Right renal pelvis (tissue), 4 donors: ENCODE measurements at places on chromosomes 7 and 10. TPM values are rescaled to one million over a fixed set of nuclear protein-coding genes. Genes with fewer than 3 reads are reported as not detected.

DNA sequence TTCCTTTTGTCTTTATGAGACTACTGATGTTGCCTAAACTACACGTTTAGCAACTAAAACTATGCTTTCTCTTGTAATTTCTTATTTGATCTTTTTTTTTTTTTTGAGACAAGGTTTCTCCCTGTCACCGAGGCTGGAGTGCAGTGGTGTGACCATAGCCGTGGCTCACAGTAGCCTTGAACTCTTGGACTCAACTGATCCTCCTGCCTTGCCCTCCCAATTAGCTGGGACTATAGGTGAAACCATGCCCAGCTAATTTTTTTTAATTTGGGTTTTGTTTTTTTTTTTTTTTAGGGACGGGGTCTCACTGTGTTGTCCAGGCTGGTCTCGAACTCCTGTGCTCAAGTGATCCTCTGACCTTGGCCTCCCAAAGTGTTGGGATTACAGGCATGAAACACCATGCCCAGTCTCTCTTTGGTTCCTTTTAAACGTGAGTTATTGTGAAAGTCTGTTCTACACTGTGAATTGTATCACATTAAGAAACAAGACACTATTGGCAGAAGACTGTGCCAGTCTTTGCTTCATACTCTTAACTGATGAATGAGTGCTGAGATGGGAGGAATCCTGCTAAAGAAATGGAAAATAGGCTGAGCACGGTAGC is 6.4 kb downstream of the TMEM248 start:
- DNase-seq, result no peak

GRCh38 chr7:30514177-30514576 is 9.5 kb upstream of the GGCT start:
- DNase-seq, result no peak

- DNase-seq, result peak; percentile 51
Observed at GRCh38 chr10:122019414-122019975, 30.5 kb downstream of the TACC2 start.

DNA sequence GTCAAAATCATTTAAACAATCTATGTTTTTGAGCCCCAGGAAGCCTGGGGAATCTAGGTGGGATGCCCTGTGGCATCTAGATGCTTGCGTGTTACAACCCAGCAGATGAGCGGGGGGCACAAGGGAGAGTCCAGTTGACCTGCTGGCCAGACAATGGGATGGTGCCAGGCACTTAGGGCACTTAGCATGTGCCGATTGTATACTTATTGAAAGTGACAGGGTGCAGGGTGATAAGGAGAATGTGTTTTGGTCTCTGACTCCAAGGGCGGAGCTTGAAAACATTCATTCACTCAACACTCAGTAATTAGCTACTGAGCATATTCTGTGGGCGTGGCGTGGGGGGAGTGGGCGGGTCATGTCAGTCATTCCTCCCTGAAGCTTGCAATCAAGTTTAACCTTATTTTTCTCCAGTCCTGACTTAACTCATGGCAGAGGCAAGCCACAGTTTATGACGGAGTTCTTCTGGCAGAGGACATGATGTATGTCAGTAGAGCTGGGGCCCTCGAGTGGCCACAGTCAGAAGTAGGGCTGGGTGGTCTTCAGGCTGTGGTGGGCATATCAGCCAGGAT is 115.1 kb downstream of the PRKCQ start:
- DNase-seq, result no peak

DNA sequence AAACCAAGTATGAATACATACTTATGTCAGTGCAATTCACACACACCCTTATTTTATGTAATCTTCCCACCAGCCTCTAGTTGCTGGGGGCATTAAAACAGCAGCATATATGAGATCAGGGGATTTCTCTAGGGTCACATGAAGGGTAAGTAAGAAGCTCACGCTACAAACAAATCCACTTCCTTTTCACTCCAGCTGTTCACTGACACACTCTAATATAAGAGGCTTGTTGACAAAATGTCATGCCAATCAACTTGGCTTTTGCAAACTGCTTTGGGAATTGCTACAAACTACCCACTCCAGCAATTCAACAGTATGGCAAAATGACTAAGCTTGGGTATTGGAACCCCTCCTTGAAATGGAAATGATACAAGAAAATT is 10.3 kb downstream of the FAM3C start:
- DNase-seq, result no peak

CNNM1 gene
- polyA plus RNA-seq, result 1.7 TPM

DNA sequence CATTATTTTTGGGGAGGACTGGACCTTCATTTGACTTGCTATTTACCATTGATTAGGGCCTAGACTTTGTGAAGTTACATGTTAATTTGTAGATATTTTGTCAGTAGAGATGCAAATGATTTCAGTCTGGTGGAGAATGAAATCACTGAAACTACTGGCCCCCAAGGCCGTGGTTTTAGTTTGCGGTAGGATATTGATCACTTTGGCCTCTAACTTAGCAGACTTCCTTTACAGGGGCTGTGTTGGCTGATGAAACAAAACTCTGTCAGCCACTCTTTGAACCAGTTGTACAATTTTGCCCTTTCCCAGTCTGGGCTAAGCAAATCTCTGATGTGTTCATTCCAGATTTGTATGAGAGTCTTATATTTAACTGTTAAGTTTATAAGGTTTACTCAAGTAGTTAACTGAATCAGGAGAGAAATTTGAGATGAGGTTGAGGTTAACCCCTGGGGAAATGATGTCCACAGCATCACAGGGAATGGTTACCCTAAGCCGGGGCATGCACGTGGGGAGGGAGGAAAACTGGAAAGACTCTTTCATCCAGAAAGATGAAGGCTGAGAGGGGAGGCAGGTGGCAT is 105.7 kb upstream of the INSIG1 start:
- DNase-seq, result no peak

RSPH10B2 gene
- polyA plus RNA-seq, result not detected

TBC1D12 gene
- polyA plus RNA-seq, result 26.9 TPM

SORCS1 gene
- polyA plus RNA-seq, result 21.1 TPM

EN2 gene
- polyA plus RNA-seq, result 0.20 TPM

ENTPD7 gene
- 21.3 TPM for polyA plus RNA-seq

- DNase-seq, result no peak
Observed at GRCh38 chr10:35910234-35910633, 268.1 kb upstream of the FZD8 start.

DNA sequence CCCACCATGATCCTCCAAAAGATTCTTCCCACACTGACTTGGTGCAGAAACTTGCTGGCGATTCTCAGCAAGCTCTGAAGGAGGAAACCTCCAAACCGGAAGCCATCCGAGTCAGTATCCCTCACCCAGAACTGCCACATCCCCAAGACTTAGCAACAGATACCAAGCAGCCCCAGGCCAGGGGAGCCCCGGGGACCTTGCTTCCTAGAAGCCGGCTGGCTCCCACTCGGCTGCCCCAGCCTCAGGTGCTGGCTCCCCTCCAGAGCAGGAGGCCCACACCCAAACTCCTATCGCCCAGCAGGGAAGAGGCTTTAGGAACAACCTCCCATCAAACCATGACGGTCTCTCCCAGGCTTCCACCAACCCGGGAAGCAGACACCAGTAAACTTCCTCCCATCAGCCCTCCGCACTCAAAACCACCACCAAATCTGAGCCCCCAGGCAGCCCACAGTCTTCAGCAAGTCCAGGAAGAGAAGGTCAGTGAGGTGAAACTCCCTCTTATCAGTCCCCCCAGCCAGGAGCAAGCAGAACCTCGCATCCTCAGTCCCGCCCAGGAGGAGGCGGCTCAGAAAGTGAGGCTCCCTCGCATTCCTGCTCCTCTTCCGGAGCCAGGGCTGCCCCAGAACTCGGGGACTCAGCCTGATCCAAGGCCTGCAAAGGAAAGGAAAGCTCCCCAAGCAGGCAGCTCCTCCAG is 82.3 kb downstream of the LRGUK start:
- DNase-seq, result no peak

MTERF1 gene
- polyA plus RNA-seq, result 24.8 TPM

GRCh38 chr10:108249940-108250339 is 1085.4 kb upstream of the SORCS1 start:
- no peak for DNase-seq

DNA sequence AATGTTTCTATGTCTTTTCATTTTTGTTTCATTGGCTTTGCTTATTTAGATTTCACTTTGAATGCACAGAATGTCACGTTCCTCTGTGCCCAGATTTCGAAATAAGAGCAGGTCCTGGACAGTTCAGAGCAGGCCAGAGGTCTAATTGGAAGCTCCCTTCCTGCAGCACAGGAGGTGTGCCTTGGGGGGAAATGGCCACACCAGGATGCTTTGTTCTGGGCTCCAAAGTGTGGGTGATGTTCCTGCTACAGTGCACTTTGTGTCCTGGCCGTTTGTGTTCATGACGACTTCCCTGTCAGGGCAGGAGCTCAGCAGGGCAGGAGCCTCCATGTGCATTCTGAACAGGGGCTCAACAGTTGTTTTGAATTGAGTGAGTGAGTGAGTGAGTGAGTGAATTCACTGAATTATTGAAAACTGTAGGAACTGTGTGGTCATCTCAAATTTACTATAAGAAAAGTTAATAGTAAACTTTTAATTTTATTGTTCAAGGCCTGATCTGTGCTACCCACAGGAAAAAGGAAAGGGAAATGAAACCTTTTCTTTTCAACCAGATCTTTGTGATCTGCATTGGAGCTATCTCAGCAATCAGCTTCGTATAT is 109.5 kb upstream of the GJD4 start:
- no peak for DNase-seq

GRCh38 chr7:22430457-22430856 is 69.5 kb downstream of the STEAP1B start:
- no peak for DNase-seq

WNT2 gene
- 0.46 TPM for polyA plus RNA-seq

- no peak for DNase-seq
Observed at GRCh38 chr7:67267914-67268313, 271.3 kb downstream of the TYW1 start.

TEX36 gene
- polyA plus RNA-seq, result not detected

DNA sequence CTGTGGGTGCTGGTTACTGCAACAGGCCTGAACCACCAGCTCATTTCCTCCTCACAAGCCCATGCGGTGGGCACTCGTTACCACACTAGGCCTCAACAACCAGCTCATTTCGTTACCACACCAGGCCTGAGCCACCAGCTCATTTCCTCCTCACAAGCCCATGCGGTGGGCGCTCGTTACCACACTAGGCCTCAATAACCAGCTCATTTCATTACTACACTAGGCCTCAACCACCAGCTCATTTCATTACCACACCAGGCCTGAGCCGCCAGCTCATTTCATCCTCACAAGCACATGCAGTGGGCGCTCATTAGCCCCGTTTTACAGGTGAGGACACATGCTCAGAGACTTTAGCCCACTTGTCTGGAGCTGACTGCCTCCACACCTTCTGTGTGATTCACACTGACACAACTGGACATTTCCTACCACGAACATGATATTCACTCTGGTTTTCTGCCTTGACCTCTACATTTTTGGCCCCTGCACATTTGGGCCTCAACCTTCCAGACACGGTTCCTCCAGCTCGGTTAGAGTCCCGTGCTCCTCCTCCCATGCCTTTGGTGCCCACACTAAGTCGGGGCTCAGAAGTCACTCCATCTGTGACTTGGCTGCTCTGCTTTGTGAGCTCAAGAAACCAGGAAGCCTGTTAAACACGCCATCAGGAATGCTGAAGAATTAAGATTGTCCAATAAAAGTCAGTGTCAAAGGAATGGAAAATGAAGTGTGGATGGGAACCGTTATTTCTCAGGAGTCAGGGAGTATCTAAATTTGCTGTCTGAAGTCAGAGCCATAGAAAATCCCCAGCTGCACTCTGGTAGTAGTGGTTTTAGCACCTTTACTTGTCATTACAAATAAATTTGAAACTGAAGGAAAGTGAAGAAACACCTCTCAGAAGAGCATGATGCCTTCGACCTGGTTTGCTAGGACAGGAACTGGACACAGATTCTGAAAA is 55.8 kb upstream of the LANCL2 start:
- no peak for DNase-seq

OPTN gene
- polyA plus RNA-seq, result 36.2 TPM

GRCh38 chr10:132466520-132467463 is 69.8 kb downstream of the PWWP2B start:
- no peak for DNase-seq

DNA sequence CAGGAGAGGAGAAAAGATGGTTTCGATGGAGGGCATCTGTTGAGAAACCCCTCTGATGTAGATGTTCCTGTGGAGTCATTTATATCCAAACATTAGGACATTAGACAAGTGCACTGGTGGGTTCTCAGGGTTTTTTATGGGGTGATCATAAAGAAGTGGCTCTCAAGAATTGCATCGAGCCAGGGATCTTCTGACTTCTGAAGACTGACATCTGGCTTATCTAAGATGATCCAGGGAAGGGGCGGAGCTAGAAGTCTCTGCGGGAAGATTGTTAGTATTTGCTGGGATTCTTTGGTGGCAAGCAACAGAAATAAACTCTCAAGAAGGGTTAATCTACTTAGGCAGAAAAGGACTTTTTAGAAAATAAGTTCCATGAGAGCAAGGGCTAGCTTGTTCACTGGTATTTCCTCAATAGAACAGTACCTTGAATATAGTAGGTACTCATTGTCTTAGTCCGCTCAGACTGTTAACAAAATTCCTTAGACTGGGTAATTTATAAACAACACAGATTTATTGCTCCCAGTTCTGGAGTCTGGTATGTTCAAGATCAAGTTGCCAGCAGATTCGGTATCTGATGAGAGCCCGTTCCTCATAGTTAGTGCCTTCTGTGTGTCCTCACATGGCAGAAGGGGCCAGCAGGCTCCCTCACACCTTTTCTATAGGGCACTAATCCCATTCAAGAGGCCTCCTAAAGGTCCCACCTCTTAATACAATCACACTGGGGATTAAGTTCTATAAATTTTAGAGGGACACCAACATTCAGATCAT is 28.5 kb upstream of the SYPL1 start:
- DNase-seq, result no peak

- no peak for DNase-seq
Observed at GRCh38 chr7:21028186-21028585, 241.5 kb upstream of the SP8 start.

EVX1 gene
- polyA plus RNA-seq, result not detected

DNA sequence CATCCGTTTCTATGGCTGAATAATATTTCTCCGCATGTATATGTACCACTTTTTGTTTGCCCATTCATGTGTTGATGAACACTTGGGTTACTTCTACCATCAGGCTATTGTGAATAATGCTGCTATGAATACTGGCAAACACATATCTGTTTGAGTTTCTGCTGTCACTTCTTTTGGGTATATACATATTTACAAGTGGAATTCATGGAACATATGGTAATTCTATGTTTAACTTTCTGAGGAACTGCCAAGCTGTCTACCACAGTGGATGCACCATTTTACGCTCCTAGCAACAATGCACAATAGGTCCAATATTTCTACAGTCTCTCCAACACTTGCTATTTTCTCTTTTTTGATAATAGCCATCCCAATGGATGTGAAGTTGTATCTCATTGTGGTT is 5.5 kb upstream of the ZNF488 start:
- DNase-seq, result no peak

SMKR1 gene
- 3.5 TPM for polyA plus RNA-seq

DNA sequence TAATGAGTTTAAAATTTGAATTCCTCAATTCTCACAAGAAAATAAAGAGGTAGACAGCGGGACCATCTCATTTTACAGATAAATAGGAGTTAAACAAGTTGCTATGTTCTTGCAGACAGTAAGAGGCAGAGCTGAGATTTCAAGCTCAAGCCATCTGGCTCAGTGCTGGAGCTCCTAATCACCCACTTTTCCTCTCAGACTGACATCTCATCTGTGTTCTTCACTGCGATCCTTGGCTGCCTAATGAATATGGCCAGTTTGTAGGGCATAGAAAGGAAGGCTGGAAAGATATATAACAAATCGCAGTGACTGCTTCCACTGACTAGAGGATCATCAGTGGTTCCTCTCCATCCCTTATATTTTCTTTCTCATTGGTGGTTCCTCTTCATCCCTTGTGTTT is 151.2 kb downstream of the MPP7 start:
- DNase-seq, result no peak
